ENCODE measurements at places on chromosomes 3 and 15.

- no peak for DNase-seq
These were observed 817 bp upstream of the PLXNA1 start for GRCh38 chr3:126982126-126982470.

DNA sequence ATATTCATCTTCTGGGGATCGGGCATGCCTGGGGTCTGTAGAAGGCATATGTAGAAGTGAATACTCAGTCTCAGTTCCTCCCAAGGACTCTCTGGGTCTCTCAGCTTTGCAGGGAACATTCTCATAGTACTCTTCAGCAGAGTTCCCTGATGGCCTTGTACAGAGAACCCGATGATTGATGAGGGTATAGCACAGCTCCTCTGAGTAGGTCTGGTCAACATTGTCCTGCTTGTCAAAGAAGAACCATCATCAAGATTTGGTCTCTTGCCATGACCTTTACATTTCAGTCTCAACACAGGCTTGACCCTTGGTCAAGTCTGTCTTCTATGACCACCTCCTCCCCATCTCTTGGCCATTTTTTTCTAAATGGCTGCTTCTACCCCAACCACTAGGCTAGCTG lies 9.5 kb downstream of the GCSAM start:
- no peak for DNase-seq

GRCh38 chr3:114285648-114286230 lies 8.1 kb upstream of the TIGIT start:
- no peak for DNase-seq

DNA sequence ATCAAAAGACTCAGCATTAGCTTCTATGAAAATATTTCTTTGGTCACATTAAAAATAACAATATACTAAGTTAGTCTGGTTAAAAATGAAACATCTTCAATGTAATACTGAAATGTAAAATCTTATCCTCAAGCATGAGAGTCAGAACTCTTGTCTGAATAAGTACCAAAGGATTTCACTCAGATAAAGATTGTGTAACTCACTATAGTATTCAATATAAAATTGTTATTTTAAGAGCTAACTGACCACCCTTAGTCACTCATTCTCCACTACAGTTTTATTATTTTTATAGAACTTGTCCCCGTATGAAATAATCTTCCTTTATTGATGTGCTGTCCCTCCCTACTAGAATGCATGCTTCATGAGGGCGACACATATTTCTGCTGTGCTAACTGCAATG lies 426.3 kb downstream of the MECOM start:
- no peak for DNase-seq

GRCh38 chr3:96022676-96023075 lies 791.7 kb upstream of the EPHA6 start:
- no peak for DNase-seq

DNA sequence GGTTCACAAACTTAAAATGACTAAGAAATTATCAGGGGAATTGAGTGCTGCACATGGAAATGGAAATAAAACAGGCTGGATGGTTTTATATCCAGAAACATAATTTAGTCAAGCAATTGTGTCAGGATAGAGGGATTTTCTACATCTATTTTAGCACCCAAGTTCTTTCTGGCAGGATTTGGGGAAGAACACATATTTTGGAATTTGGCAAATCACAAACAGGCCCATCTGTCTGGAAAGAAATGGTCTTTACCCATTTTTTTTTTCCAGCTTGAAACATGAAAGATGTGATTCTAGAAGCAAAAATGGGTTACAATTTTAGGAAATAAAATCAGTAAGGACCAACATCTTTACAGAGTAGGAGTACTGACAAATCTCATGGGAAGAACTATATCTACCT lies 14.4 kb upstream of the UNC13C start:
- no peak for DNase-seq

- no peak for DNase-seq
These were observed 30.9 kb downstream of the GOLM2 start for GRCh38 chr15:44319385-44319784.

DNA sequence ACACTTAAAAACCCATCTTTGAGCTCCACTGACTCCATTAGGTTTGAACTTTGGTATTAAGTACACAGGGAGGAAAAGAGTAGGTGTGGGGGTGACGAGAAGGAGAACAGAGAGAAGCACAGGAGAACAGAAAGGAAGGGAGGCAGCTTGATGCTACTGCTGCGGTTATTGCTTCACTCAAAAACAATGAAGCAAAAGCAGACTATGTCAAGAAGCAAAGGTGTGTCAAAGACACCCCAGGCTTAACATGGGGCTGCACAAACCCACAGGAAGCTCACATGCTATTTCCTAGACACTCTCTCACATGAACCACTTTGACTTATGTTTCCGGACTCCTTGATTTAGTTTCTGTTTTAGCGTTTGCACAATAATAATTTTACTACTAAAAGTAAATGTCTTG lies 961.0 kb upstream of the CFAP20DC start:
- no peak for DNase-seq

- DNase-seq, result no peak
These were observed at the start of gene CHST13 for GRCh38 chr3:126523745-126524428. Gene CHST13 (plus strand): TSS chr3:126524155. CDS start chr3:126524333, 178 bp downstream.

- DNase-seq, result peak; percentile 18
These were observed 371.5 kb upstream of the GOLIM4 start for GRCh38 chr3:168467115-168467714.

DNA sequence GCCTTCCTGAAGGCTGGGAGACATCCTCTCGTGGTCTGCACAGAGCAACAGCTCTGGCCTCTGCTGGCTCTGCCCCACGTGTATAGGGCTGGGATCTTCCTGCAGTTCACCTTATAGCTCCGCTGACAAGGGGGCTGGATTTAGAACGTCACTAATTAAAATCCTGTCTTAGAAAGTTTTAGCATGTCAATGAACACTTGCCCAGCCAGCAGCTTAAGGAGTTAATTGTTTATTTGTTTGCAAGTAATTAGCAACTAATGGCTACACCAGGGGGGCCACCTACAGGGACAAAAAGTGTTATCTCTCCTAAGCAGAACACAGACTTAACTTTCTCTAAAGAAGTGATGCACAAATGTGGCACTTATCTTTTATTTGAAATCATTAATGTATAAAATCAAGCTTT lies at the start of gene HESX1:
HESX1 (minus strand) TSS at position 84 of the 403 bp plus-strand sequence; CDS start at position 24, 60 bp downstream.
- DNase-seq, result no peak

DNA sequence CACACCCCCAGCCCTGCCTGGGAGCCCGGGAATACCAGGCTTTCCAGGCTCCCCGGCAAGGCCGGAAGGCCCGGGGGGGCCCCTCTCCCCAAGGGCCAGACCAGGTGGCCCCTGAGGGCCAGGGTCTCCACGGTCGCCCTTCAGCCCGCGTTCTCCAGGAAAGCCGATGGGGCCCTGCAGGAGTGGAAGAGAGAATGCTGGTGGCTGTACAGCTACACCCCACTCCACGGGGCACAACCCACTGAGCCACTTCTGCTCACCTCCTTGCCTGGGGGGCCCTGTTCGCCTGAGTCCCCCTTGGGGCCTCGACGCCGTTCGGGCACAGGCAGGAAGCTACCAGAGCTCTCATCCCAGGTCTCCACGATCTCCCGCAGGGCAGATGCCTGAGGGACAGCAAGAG lies 11.8 kb upstream of the UCN2 start:
- no peak for DNase-seq

DNA sequence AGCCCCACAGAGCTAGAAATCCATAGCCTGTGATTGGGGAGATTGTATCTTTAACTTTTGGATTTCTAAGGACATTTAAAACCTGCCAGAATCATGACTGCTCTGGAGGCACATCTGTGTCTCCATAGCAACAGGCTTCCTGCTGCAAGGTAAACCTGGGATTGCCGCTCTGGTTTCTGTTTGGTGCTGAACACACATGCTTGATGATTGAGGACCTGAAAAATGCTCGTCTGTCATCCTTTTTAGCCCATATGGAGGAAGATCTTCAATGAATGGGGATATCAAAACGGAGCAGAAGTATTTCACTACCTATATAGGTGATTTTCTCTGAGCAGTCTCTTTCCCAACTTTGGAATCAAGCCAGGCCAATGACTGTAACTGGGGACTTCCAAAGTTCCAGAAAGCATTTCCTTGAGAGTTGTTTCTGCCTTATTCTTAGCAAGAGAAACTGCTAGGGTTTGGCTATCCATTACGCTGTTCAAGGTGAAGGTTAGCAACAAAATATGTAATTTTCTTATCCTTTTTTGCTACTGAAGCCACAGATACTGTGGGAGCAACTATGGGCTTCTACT lies 96.5 kb upstream of the TNIK start:
- DNase-seq, result no peak

GRCh38 chr3:98901119-98901391 lies 440 bp downstream of the DCBLD2 start:
- peak; percentile 42 for DNase-seq
